ENCODE measurements at places on chromosomes 1 and 21.

DNA sequence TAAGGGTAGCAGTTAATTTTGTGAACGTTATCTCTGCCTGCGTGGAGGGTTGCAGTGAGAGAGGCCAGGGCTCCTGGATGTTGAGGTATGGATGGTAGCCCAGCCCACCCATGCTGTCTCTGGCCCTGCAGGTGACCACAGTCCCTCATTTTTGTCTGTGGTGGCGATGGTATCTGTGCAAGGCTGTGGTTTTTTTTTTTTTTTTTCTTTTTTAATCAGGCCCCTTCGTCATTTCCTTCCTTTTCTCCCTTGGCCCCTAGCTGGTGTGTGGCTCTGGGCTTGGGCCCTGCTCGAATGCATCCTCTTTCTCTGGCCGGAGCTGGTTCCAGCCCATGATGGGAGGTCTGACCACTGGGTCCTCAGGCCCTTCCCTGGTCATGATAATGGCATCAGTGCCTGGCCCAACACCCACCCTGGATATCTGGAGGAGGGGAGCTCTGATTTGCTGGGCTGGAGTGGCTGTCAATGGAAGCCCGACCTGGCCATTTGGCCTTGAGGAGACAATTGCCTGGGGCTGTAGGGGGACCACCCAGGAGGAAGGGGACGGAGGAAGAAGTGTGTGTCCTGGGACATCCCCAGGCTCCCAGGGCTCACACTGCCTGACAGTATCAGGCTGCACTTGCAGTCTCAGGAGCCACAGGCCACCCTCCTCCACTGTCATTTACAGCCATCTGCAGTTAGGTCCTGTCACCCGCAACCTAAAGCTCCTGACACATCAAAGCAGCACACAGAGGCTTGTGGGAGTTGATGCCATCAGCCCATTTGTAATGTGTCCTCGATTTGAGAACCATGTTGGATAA is 8.1 kb upstream of the RNF187 start:
- DNase-seq, result no peak

GRCh38 chr1:66262208-66262963 is 271.6 kb upstream of the SGIP1 start:
- DNase-seq, result no peak

- DNase-seq, result no peak
These were observed 1886.9 kb downstream of the NCAM2 start for GRCh38 chr21:22885079-22885478.

GRCh38 chr1:67979532-67979931 is 70.9 kb downstream of the DIRAS3 start:
- no peak for DNase-seq

DNA sequence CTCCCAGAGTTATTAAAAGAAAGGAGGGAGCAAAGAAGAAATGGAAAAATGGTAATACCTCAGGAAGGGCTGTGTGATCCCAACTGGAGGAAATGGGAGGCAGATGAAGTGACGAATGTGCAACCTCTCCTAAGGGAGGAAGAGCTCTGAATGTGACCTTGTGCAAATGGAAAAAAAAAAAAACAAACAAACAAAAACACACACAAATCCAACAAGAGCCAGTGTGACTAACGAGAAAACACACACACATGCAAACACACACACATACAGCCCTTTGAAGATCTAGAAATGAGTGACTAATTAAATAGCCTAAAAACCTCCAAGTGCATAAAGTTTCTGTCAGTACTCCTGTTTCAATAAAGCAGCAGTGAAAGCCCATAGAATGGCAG is 49.0 kb downstream of the CCN1 start:
- DNase-seq, result no peak

GRCh38 chr21:36696390-36697059 is 2.4 kb upstream of the SIM2 start:
- DNase-seq, result no peak

DNA sequence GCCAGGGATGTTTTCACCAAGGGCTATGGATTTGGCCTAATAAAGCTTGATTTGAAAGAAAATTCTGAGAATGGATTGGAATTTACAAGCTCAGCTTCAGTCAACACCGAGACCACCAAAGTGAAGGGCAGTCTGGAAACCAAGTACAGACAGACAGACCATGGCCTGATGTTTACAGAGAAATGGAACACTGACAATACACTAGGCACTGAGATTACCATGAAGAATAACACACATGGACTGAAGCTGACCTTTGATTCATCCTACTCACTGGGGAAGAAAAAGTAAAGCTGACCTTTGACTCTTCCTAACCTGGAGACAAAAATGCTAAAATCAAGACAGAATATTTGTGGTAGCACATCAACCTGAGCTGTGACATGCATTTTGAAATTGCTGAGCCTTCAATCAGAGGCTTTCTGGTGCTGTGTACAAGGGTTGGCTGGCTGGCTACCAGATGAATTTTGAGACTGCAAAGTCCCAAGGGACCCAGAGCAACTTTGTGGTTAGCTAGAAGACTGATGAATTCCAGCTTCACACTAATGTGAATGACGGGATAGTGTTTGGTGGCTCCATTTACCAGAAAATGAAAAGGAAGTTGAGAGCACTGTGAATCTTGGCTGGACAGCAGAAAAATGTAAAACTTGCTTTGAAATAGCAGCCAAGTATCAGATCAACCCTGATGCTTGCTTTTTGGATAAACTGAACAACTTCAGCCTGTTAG is 190.4 kb upstream of the KCTD3 start:
- no peak for DNase-seq

- DNase-seq, result no peak
These were observed 21.3 kb downstream of the RBM15 start for GRCh38 chr1:110360431-110360830.

GRCh38 chr1:158806916-158807536 is 24.1 kb upstream of the MNDA start:
- no peak for DNase-seq

Data from activated CD4-positive, alpha-beta T cell treated with anti-CD3 and anti-CD28 coated beads, Interleukin-2, amount 10 ng/mL, durations not matched to agents 7 days and 5 days (primary cell).